ENCODE measurements at places on chromosomes 12 and 14. TPM values are rescaled to one million over a fixed set of nuclear protein-coding genes. Genes with fewer than 3 reads are reported as not detected.

Gene KRT74
- not detected for total RNA-seq

Gene WSCD2
- total RNA-seq = 1.7 TPM

Gene LBHD2
- total RNA-seq = not detected

Gene ESR2
- total RNA-seq = 1.3 TPM

Gene ESRRB
- not detected for total RNA-seq

Gene EPYC
- total RNA-seq = not detected

Gene GPRC5A
- total RNA-seq = 886 TPM

Gene GPR84
- total RNA-seq = 0.96 TPM

DNA sequence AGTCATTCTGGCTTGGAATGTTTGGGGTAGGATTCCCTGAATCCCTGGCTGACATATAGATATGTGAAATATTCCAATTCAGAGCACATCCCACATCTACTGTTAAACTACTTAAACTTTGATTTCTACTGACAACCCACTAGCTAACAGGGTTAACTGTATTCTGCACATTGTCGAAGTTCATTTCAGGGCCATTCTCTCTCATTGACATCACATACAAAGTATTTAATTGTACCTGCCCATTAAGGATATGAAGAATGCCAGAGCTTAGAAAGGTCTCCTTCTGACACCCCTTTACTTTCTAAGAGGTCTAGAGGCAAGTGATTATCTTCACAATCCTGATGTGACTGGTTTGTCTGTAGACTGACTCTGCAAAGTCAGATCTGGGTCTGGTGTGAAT is 2.8 kb upstream of the DCN start:
- no peak for DNase-seq

GRCh38 chr14:22046063-22046462 is 372.4 kb upstream of the OR4E1 start:
- DNase-seq = no peak

DNA sequence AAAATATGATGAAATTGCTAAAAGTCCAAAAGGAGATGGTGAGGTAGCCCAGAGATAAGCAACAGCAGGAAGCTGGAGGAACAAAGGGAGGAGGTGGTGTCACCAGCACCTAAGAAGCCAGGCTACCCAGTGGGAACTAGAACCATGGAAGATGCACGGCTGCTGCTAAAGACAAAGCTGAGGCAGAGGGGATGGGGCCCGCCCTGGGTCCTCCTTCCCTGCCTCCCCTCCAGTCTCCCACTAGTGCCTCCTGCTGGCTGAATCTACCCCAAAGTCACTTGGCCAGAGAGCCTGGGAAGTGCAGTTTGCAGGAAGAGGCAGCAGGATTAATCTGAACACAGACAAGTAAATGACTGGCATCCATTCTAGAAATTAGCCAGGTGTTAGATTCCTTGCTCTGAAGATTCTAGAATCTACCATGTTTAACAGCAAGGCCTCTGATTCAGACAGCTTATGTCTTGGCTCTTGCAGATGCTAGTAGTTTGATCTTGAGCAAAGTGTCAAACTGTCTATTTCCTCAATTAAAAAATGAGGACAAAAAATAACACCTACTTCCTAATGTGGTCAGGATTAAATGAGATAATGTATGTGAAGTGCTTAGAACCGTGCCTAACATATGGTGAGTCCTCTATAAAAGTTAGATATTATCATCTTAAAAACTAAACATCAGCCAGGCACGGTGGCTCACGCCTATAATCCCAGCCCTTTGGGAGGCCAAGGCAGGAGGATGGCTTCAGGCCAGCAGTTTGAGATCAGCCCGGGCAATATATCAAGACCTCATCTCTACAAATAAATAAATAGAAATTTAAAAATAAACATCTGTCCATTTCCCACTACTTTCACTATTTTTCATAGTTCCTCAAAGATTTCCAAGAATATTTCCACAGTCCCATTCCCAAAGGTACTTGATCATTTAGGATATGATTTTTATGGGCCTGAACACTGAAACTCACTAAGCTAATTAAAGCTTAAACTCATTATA is 5.8 kb upstream of the LRP10 start:
- DNase-seq = no peak

GRCh38 chr12:31466768-31467167 is 124.2 kb downstream of the DENND5B start:
- DNase-seq = no peak

Data from upper lobe of right lung (tissue), 1 donor.